Iris pigment epithelial cell (primary cell): ENCODE measurements at places on chromosomes 5 and 9.

GRCh38 chr5:134252671-134253070 lies 26.8 kb upstream of the PPP2CA start:
- peak; percentile 89 for DNase-seq

GRCh38 chr9:13804532-13804931 lies 509.4 kb downstream of the NFIB start:
- DNase-seq: no peak

DNA sequence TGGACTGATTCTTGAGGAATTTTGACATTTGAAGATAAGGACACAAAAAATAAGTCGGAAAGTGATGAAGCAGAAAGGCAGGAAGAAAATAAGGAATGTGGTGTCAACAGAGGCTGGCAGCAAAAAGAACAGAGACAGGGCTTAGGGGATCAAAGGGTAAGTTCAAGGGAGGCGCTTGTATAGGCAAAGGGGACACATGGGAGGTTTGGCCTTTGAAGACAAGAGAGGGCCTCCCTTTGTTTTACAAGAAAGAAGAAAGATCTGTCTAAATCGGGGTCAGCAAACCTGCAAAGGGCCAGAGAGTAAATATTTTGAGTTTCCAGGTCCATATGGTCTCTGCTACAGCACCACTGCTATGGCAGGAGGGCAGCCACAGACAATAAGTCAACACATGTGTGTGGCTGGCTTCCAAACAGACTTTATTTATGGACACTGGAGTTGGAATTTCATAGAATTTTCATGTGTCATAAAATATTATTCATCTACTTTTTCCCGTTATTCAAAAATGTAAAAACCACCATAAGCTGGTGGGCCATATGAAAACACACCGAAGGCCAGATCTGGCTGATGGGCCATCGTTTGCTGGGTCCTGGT lies 112.0 kb upstream of the FBXL7 start:
- DNase-seq: no peak

DNA sequence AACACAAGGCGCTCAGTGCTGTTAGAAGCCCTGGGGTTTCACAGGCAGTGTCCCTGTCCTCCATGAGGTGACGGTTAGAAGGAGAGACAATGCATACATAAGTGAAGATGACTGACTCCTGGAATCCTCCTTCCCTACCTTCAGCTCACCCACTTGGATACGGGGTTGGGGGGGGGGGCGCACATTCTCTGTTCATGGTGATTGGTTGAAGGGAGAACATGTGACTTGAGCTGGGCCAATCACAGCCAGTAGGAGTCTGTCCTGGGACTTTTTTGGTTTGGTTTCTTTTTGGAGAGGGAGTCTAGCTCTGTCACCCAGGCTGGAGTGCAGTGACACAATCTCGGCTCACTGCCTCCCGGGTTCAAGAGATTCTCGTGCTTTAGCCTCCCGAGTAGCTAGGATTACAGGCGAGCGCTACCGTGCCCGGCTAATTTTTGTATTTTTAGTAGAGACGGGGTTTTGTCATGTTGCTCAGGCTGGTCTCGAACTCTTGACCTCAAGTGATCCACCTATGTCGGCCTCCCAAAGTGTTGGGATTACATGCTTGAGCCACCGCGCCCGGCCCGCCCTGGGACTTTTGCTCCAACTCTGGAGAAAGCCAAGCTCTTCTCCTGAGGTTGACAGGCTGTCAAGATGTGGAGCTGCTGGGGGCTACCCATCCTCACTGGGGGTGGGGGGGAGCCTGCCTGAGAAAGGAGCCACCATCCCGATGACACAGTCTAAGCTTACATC lies 30.8 kb downstream of the SH3PXD2B start:
- no peak for DNase-seq

- peak; percentile 56 for DNase-seq
These were observed 348.7 kb downstream of the GLIS3 start for GRCh38 chr9:3951161-3951665.

GRCh38 chr9:130890870-130891687 lies 5.5 kb downstream of the QRFP start:
- DNase-seq: no peak

DNA sequence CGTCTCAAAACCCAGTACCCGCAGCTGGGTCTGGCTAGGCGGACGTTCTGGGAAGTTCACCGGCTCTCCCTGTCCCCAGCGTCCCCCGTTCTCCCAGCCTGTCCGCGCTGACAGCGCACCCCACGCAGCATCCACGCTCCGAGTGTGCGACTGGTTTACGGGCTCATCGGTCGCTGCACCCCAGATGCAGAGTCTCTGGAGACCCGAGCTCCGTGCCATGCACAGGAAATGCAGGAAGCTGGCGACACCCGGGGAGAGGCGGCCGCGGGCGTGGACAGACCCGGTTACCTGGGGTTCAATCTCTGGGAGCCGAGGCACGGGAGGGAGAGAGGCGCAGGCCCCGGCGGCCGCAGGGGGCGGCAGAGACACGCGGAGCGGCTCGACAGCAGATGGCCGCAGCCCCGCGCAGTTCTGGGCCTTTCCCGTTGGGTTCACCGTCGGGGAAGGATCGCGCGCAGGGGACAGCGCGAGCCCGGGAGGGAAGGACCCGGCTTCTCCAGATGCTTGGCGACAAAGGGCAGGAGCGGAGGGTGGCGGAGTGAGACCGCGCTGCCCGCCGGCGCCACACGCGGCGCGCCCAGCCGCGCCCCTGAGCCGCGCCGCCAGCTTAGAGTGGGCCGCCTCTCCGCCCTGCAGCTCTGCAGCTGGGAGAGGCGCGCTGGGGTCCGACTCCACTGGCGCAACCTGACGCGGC lies 558 bp downstream of the SHROOM1 start:
- DNase-seq: peak; percentile 69

GRCh38 chr5:65808818-65809217 lies 86.8 kb downstream of the NLN start:
- peak; percentile 76 for DNase-seq

GRCh38 chr5:37840053-37841034 lies 503 bp upstream of the GDNF start:
- DNase-seq: peak; percentile 47

- peak; percentile 59 for DNase-seq
These were observed 119.8 kb downstream of the EBF1 start for GRCh38 chr5:158979749-158980521.

- no peak for DNase-seq
These were observed 33.8 kb upstream of the TJP2 start for GRCh38 chr9:69140123-69140735.

DNA sequence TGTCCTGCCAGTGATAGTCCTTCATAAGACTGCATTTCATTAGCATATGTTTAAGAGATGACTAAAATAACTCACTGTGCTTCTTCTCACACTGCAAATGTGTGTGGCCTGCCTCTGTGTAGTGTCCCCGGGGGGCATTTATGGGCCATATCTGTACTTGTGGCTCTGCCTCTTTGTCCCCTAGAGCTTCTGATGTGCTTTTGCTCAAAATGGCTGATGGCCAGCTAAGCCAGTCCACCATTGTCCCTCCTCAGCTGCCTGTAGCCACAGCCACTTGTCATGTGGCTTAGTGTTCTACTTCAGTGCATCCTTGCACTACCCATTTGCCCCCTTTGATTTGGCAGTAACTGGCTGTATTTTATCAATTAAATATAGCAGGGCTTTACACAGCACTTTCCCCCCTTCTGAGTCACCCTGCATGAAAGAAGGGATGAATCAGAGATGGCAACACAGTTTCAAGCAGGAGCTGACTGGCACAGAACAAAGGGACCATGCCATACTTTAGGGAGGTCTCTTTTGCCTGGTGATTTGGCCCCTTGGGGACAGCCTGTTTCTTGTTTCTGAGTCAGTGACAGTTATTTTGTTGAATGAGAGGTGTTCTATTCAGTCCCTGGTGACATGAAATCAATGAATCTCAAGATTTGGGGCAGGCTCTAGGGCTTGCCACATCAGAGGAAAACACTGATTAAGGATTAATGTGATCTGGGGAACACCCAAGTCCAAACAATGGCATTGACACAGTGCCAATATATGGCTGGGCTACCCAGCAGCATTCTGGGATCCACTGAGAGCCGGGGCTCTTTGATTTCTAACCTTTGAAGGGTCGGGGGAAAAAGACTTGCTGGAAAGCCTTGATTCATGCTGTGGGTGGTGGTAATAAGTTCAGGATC lies 245.5 kb downstream of the SMARCA2 start:
- peak; percentile 55 for DNase-seq

- peak; percentile 34 for DNase-seq
These were observed 13.8 kb upstream of the LHX2 start for GRCh38 chr9:123997665-123998277.

DNA sequence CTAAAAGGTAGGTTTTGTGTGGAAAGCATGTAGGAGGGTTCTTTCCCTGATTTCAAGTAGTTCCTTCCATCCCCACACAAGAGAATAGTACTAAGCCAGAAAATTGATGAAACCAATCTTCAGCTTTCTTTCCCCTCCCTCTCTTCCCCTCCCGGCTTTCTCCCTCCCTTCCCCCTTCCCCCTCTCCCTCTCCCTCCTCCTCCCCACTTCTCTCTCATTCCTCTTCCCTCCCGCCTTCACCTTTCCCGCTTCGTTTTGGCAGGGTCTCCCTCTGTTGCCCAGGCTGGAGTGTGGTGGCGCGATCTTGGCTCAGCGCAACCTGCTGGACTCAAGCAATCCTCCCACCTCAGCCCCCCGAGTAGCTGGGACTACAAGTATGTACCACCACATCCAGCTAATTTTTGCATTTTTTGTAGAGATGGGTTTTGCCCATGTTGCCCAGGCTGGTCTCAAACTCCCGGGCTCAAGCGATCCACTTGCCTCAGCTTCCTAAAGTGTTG lies 85.8 kb downstream of the ZCCHC7 start:
- DNase-seq: no peak

DNA sequence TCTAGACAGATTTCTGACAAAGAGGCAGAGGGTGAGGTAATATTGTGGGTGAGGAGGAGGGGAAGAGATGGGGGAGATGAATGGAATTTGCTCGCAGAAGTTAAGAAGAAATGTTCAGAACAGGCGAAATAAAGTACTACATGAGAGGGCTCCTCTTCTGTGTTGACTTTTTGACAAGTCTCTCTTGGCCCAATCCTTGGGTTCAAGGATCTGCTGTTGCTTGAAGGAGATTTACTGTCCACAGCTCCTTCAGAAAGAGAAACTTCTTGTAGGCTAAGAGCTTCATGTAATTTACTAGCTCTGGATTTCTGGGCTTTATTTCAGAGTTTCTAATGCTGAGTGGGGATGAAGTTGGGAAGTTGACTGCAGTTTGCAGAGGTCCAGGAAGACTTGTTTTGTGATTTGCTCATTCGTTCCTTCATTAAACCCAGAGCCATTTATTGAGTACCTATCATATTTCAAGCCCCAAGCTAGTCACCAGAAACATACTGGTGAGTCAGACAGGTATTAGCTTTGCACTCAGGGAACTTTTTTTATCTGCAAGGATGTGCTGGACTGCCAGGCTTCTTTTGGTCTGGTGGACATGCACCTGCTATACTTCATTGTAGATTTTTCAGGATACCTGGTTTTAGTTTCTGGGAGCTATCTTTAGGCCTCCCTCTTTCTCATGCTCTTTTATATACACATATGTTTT lies 402.9 kb upstream of the CLINT1 start:
- DNase-seq: no peak
